Adipocyte (in vitro differentiated cells): ENCODE measurements at places on chromosomes 3 and 15.

GRCh38 chr3:66938338-66938963 lies 59.7 kb upstream of the KBTBD8 start:
- peak; percentile 85 for DNase-seq

GRCh38 chr3:135556174-135556573 lies 409.4 kb upstream of the PPP2R3A start:
- DNase-seq: peak; percentile 3

DNA sequence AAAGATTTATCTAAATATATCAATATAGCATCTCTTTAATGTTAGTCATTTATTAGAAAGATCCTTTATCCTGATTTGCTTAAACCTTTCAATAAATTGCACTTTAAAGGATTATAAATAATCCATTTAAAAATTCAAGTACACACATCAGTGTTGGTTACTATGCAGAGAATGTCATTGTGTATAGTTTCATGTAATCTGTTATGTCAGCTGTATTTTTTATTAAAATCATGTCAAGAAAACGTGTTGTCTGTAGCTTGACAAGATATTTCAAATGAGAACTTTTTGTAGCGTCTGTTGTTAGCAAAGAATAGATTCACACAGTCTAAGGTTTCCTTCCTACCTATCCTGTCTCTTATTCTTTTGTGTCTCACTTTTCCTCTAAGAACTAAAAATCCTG lies 7.8 kb downstream of the PDHB start:
- no peak for DNase-seq

GRCh38 chr3:23052208-23052607 lies 150.9 kb upstream of the UBE2E2 start:
- no peak for DNase-seq

GRCh38 chr3:67739851-67740250 lies 85.4 kb upstream of the SUCLG2 start:
- peak; percentile 3 for DNase-seq

DNA sequence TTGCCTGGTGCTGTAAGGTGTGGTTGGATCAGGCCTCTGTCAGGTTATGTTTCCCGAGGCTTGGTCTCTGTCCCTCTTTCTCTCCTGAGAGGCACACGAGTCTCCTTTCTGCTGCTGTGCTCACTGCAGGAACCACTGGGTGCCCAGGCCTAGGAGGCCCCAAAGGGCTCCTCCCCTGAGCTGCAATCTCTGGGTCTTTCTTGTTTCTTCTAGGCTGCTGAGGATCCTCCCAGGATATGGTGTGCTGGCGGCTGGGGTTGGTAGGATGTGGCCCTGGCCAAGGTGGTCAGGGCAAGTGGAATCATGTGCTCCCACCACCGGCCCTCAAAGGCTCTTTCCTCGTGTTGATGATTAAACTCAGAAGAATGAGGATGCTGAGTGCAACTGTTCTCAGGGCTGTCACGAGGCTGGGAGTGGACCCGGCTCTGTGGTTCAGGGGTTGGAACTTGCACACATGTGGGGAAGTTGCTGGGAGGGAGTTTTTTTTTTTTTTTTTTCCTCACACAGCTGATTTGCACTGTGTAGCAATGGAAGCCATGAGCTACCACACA lies 43.6 kb upstream of the CTSH start:
- DNase-seq: peak; percentile 94

GRCh38 chr3:138263104-138263503 lies 66.5 kb downstream of the NME9 start:
- peak; percentile 5 for DNase-seq

GRCh38 chr3:161222662-161223061 lies 1.6 kb downstream of the NMD3 start:
- peak; percentile 34 for DNase-seq

GRCh38 chr3:64739971-64740631 lies 52.3 kb upstream of the ADAMTS9 start:
- DNase-seq: peak; percentile 71

DNA sequence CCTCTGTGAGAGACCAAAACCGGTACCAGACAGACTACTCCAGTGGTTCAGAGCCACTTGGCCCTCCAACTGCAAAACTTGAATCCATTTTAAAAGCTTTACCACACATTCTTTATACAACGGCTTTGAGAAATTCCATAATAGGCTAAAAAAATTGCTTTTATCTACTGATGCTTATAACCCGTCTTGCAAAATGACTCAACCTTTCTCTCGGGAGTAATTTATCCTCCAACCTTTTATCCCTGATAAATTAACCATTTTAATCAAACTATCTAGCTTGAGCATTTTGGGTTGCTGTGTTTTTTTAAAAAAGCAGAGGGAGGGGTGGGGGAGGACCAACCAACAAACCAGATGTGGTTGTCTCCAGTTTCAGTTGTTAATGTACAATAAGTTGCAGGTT lies 275.7 kb upstream of the LRTM1 start:
- DNase-seq: no peak

DNA sequence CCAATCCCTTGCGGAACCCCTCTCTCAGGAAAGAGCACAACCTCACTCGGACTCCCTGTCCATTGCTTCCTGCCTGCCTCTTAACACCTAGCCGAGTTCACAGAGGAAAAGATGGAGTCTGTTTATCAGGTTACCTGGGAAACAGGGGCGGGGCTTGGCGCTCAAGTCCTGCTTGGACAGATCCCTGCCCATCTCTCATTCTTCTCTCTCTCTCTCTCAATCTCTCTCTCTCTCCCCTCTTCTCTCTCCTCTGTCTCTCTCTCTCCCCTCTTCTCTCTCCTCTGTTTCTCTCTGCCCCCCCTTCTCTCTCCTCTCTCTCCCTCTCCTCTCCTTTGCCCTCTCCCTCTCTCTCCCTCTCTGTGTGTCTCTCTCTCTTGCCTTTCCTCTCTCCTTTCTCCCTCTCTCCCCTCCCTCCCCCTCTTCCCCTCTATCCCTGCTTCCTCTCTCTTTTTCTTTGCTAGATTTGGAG lies at the start of gene EFHB:
EFHB (minus strand) TSS at position 120 of the 469 bp plus-strand sequence. CDS start 199 bp downstream, outside the sequence.
- no peak for DNase-seq

DNA sequence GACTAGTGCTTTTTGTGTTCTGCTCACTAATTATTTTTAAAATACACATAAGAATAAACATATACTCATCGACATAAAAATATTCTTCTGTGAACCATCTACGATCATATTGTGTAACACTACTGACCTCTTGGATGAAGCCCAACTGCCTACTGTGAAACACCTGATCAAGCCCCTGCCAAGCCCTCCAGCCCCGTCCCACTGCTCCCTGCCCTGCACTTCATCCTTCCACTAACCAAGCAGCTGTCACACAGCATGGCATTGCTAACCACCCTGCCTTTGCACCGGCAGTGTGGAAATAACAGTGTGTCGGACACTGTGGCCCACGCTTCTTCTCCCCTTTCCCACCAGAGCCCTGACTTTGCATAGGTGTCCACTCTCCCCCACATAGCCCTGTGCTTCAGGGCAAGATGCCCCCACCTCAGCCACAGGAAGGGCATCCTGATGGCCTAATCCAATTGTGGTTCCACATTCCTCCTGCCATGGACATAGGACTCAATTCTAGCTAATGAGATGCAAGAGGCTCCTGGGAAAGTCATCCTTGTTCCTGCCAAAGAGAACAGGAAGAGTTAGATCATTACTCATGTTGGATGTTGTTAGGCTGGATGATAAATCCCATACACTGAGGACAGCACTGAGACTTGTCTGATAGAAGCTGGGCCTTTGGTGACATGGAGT lies 35.0 kb upstream of the ARID3B start:
- no peak for DNase-seq

- DNase-seq: no peak
These were observed 126.4 kb downstream of the RPLP1 start for GRCh38 chr15:69578787-69579583.

- no peak for DNase-seq
These were observed 305.1 kb downstream of the IGSF11 start for GRCh38 chr3:118729546-118729945.

GRCh38 chr3:58833491-58833890 lies 166.9 kb upstream of the FAM3D start:
- peak; percentile 53 for DNase-seq

DNA sequence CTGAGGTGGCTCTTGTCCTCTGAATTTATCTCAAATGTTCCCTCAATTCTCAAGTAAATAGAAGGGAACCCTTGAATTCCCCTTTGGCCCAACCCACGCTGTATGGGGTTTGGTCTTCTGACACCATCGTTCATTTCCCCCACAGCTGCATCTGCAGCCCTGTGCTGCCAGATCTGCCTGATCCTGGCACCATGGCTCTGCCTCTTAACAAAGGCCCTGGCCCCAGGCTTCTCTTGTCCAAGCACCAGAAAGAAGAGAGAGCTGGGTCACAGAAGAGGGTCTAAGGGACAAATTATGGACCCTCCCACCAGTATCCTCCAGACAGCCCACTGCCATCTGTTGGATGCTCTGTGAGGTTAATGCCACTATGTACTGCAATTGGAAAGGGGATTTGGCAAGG lies 1.8 kb downstream of the MAP1A start:
- no peak for DNase-seq

GRCh38 chr3:197331131-197331530 lies 32.7 kb upstream of the DLG1 start:
- DNase-seq: no peak

GRCh38 chr3:32303977-32304881 lies 65.7 kb downstream of the CMTM8 start:
- no peak for DNase-seq

- DNase-seq: no peak
These were observed 57.5 kb downstream of the RBPMS2 start for GRCh38 chr15:64717735-64718495.

DNA sequence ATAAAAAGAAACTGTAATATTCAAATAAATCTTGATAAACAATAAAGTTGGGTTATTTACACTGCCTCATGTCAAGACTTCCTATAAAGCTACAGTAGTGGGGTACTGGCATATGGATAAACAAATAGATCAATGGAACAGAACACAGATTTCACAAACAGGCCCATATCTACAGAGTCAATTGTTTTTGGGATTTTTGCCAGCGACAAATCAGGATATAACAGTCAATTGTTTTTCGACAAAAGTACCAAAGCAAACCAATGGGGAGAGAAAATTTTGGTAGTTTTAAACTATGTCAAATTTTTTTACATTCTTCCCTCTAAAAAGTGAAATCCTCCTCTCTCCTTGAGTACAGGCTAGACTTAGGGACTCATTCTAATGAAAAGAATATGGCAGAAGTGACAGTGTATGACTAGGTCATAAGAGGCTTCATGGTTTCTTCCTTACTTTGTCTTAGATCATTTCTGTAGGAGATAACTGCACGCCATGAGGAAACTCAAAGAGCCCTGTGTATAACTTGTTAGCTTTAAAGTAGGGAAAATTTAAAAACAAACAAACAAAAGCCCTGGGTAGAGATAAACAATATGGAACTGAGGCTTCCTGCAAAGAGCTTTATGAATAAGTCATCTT lies 16.9 kb downstream of the IP6K1 start:
- DNase-seq: peak; percentile 22

GRCh38 chr3:123078101-123078500 lies 11.3 kb downstream of the PDIA5 start:
- no peak for DNase-seq

GRCh38 chr3:178967177-178967532 lies 104.5 kb downstream of the ZMAT3 start:
- no peak for DNase-seq

GRCh38 chr15:90099868-90100831 lies 2.1 kb downstream of the IDH2 start:
- DNase-seq: peak; percentile 66

DNA sequence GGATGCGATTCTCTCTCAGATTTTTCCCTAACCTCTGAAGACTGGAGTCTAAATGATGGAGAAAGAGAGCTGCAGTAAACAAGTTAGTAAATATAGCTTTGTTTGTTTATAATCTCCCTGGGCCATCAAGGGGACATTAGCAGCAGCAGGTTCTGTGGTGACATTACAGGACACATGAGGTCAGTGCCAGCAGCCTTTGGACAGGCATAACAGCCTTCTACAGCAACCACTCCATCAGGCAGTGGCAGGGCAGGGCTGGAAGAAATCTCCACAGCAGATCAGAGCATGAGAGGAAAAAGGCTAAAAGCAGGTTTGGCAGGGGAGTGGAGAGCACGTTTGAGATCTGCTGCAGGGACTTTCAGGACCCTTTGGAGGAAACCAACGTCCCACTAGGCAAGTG lies 127.6 kb upstream of the ACP3 start:
- DNase-seq: no peak

GRCh38 chr3:119338754-119339153 lies 44.6 kb downstream of the ARHGAP31 start:
- peak; percentile 63 for DNase-seq

GRCh38 chr15:75348562-75349350 lies 1.9 kb downstream of the NEIL1 start:
- DNase-seq: peak; percentile 21

DNA sequence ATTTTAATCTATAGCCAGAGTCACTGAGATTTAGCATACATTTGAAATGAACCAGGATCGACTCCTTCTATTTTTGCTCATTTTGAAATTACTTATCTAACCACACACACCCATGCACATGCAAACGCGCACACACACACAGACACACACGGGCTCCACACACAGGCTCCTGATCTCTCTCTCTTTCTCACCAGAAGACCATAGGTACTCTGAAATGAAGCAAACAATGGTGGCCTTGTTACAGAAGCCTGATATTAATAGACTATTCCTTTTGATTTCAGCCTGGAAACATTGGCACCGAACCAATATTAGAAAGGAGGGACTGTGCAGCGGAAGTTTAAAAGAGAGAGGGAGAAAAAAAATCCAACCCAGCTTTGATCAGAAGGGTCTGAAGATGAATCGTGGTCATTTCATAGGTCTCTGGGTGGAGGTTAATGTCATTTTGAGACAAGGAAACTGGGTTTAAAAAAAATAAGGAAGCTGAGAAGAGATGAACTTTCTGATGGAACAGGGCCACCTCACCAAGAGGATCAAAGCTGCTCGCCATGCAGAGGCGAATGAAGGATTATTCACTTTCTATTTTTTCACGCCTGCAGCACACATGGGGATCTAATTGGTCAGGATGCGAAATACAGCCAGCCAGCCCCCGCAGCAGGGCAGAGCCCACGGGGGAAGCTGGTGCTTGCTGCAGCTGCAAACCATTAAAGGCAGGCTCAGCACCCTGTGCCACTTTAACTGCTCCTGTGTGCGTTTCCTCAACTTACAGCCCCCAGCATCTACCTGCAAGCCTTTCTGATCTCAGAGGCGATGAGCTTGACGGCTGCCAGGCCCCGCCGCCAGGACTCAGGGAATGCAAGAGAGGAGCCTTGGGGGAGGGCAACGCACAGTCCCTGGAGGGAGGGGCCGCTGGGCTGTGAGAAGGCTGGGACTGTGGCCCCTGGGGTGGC lies 88.8 kb downstream of the HES1 start:
- DNase-seq: no peak

GRCh38 chr3:17135696-17136095 lies 250.9 kb downstream of the PLCL2 start:
- DNase-seq: no peak

- peak; percentile 29 for DNase-seq
These were observed 12.4 kb downstream of the LAMP3 start for GRCh38 chr3:183149915-183150750.

GRCh38 chr15:40163657-40164416 lies 3.0 kb downstream of the BUB1B start:
- no peak for DNase-seq

DNA sequence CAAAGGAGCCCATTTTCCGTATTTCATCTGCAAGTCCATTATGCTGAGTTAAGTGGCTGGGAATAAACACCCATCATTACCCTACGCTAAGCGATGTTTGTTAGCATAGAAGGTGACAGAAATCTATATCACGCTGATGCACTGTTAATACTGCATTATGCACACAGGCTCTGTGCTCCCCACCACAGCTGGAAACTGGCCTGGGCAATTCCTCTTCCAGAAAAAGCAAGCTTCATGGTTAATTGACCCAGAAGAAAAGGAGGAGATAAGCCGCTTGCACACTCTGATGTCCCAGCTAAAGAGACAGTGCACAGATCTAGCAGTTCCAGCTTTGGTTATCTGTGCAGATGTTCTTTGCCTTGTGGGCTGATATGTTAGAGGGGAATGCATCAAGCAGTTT lies 232.6 kb downstream of the NTRK3 start:
- no peak for DNase-seq
